ENCODE measurements at places on chromosomes 12 and 14.

DNA sequence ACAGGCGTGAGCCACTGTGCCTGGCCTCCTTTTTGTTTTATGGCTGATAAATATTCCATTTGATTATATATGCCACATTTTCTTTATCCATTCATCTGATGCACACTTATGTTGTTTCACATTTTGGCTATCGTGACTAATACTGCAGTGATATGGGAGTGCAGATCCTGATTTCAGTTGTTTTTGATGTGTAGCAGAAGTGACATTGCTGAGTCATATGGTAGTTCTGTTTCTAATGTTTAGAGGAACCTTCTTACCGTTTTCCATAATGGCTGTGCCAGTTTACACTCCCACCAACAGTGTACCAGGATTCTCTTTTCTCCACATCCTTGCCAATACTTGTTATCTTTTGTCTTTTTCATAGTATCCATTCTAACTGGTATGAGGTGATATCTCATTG lies 235.9 kb downstream of the ERC1 start:
- no peak for DNase-seq

DNA sequence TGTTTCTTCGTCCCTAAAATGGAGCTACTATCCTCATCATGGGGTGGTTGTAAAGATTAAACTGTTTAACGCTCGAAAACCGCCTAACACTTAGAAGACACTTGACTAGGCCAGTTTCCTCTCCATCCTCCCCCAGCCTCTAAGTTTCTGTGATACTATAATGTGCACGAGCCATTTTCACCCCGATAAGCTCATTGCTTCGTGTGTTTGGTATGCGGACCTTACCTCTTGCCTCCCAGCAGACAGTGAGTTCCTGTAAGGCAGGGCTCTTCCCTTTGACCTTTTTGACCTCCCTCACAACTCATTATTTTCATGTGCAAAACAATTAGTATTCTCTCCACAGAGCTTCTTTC lies 499 bp upstream of the GXYLT1 start:
- no peak for DNase-seq

- DNase-seq = no peak
Measured at GRCh38 chr12:6724409-6724797, 557 bp downstream of the COPS7A start.

DNA sequence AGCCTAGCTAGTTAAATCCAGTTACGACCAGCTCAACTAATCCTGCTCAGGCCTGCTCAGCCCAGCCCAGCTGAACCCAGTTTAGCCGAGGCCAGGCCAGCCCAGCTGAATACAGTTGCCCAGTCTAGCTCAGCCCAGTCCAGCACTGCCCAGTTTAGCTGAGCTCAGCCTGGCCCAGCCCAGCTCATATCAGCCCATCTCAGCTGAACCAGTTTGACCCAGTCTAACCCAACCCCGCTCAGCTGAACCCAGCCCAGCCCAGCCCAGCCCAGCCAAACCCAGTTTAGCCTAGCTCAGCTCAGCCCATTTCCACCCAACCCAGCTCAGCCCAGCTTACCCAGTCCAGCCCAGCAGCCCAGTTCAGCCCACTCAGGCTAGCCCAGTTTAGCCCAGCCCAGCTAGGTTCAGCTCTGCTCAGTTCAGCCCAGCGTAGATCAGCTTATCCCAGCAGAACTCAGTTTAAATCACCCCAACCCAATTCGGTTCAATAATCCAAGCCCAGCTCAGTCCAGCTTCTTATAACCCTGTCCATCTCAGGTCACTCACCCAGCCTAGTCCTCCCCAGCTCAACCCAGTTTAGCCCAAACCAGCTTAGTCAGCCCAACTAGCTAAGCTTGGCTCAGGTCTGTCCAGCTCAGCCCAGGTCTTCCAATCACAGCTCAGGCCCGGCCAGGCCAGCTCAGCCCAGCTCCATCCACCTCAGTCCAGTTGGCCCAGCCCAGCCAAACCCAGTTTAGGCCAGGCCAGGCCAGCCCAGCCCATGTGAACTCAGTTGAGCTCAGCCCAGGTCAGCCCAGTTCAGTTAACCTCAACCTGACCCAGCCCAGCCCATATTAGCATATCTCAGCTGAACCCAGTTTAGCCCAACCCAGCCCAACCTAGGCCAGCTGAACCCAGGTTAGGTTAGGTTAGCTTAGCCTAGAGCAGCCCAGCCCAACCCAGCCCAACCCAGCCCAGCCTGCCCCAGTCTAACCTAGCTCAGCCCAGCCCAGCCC lies 76.7 kb downstream of the TMEM121 start:
- no peak for DNase-seq

DNA sequence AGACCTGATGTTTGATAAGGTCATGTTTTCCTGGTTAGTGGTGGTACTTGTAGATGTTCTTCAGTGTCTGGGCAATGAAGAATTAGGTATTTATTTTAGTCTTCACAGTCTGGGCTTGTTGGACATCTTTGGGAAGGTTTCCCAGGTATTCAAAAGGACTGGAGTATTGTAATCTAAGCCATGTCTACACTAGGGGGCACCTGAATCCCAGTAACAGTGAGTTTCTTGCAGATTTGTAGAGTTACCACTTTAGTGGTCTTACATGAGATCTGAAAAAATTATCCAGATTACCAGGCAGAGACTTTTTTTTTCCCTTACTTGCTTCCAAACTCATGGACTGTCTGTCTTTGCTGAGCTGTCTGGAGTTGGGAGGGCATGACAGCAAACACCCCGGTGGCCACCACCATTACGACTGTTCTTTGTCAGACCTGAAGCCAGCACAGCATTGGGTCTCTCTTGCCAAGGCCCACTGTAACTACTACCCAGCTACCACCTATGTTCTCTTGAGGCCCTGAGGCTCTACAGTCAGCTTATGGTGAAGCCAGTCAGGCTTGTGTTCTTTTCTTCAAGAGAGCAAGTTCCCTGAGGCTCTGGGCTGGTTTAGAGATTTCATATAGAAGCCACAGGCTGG lies 820.7 kb upstream of the FBXO33 start:
- no peak for DNase-seq

DNA sequence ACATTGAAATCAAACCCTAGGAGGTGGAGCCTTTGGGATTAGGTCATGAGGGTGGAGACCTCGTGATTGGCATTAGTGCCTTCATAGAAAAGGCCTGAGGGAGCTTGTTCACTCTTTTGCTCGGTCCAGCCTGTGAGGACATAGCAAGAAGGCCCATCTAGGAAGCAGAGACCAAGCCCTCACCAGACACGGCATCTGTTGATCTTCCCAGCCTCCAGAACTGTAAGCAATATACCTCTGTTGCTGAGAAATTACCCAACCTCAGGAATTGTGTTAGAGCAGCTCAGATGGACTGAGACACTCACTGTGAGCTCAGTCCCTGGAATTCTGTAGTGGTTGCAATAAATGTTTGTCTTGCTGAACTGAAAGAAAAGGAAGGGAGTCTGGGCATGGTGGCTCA lies 116.2 kb upstream of the MAP1LC3B2 start:
- DNase-seq = no peak

GRCh38 chr14:99667821-99668220 lies 16.3 kb upstream of the CYP46A1 start:
- no peak for DNase-seq

DNA sequence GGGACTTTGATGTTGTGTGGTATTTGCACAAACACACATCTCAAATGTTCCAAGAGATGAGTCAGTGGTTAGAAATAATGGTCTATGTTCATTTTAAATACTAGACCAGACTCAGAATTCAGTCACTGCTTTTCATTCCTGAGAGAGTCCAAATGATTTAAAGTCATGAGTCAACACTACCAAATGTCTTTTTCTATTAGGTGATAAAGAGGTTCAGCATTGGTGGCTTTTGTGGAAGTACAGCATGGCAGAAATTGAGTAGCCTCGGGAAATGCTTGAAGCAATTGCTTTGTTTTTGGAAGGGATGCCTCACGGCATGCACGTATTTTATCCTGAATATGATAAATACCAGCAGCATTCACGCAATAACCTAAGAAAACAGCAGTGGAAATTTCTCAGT lies 115.7 kb downstream of the DIO2 start:
- no peak for DNase-seq

DNA sequence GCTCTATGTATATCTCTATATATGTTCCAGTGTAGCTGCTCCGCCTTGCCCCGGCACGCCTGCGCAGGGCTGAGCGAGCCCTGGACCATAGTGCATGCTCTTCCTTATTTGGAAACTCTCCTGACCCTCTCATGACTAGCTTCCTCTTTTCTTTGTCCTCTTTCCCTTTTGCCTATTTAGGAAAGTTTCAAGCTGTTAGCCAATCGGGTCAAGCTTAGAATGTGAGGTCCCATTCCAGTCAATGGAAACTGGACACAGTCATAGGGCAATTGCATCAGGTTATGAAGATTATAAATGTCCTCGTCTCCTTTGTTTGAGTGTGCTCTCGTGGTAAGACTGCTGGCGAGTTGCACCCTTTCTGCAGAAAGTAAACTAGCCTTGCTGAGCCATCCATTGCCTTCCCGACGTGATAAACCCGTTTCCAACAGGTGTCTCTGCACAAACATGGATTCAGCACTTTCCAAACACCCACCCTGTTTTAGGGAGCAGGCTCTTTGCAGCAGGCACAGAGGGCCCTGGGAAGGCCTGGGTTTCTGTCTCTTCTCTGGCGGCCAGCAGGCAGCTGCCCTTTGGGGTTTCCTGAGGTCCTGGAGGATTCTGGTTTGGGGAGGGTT lies 30.9 kb downstream of the CCDC92 start:
- DNase-seq = no peak

- DNase-seq = no peak
Measured at GRCh38 chr14:92470215-92470614, 43.4 kb upstream of the RIN3 start.

DNA sequence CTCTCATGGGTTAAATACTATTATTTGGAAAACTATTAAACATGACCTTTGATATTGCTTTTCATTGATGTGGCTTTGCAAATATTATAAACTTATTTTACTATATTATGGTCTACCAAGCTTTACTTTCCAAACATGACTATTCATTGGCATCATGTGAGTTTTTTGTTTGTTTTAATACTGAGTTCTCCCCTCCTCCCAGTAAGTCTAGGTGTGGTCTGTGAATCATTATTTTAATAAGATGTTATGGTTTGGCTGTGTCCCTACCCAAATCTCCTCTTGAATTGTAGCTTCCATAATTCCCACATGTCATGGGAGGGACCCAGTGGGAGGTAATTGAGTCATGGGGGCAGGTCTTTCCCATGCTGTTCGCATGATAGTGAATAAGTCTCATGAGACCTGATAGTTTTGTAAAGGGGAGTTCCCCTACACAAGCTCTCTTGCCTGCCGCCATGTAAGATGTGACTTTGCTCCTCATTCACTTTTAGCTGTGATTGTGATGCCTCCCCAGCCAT lies 80.0 kb downstream of the BORCS5 start:
- no peak for DNase-seq

GRCh38 chr12:20044351-20044750 lies 324.0 kb upstream of the PDE3A start:
- no peak for DNase-seq

DNA sequence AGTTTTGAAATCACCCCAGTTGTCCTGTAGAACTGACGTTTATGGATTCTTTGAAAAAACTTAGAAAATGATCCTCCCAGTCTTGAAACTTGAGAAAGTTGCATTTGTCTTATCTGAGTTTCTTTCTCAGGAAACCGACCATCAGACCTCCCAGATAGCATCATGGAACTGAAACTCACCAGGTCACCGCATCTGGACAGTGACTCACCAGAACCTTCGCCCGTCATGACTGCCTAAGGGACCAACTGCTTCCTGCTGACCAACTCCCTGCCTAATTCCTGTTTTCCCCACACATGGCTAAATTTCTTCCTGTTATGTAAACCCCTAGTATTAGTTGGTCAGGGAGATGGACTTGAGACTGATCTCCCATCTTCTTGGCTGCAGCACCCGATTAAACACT lies 175.7 kb downstream of the RIMBP2 start:
- no peak for DNase-seq

GRCh38 chr12:53564941-53565340 lies 57.7 kb upstream of the NPFF start:
- no peak for DNase-seq

DNA sequence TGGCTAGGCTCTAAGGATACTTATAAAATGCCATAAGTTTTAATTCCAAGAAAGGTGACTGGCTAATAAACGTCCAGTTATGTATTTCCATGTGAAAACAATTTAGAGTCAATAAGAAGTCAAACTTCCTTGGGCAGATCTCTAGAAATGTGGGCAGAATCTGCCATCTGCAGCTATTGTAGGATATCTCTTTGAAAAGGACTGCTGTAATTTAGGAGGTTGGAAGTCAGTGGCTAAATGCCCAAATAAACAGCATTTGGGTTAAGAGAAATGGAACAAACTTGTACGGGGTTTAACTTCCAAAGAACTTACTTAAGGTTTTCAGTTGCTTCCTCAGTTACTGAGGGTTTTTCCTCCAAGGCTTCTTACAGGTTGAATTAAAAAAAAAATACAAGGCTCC lies 121.6 kb downstream of the FIGNL2 start:
- DNase-seq = no peak

DNA sequence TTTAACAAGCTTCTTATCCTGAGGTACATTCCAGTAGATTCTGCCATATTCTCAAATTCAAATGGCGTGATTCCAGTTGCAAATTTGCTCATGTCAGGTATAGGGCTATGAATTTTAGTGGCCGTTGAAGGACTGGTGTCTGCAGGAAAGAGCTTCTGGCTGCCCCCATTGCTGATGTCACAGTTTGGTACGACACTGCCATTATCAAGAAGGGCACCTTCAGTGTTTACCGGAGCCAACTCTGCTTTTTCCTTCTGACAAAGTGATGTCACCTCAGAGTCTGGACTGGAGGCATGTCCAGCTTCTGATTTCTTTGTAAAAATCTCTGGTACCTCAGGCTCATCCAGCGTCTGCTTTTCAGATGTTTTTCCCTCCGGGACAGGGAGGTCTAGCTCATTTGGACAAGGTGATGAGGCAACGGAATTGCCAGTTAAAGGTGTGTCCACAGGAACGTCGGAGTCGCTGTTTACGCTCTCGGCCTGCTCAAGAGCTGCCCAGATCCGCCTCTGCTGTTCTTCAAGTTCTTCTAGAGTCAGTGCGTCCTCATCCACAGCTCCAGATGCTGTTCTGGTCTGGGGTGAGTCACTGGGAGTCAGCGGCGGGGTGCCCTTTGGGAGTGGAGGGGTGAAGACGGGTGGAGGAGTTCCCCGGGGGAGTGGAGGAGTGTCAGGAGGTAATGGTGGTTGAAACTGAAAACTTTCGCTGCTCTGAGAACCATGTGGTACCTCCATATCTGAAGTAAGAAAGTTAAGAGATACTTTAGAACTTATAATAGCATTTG lies 27.0 kb downstream of the ZCCHC8 start:
- DNase-seq = no peak

GRCh38 chr14:35401422-35402265 lies 2.9 kb downstream of the NFKBIA start:
- no peak for DNase-seq

GRCh38 chr14:53538316-53538881 lies 385.3 kb upstream of the DDHD1 start:
- no peak for DNase-seq

- DNase-seq = no peak
Measured at GRCh38 chr14:53932966-53933365, 23.7 kb downstream of the BMP4 start.

GRCh38 chr12:132490422-132491137 lies 629 bp downstream of the FBRSL1 start:
- DNase-seq = no peak

GRCh38 chr12:105457026-105457425 lies 126.5 kb downstream of the C12orf75 start:
- DNase-seq = no peak

Data from NCI-H187 treated with DMSO at 0.1 percent for 48 hours (cell line).